ENCODE measurements at places on chromosomes 3 and 15.

- DNase-seq: no peak
Observed at GRCh38 chr3:51550080-51550819, 11.7 kb downstream of the RAD54L2 start.

GRCh38 chr15:41958002-41958420, 14.3 kb downstream of the EHD4 start:
- DNase-seq: no peak

DNA sequence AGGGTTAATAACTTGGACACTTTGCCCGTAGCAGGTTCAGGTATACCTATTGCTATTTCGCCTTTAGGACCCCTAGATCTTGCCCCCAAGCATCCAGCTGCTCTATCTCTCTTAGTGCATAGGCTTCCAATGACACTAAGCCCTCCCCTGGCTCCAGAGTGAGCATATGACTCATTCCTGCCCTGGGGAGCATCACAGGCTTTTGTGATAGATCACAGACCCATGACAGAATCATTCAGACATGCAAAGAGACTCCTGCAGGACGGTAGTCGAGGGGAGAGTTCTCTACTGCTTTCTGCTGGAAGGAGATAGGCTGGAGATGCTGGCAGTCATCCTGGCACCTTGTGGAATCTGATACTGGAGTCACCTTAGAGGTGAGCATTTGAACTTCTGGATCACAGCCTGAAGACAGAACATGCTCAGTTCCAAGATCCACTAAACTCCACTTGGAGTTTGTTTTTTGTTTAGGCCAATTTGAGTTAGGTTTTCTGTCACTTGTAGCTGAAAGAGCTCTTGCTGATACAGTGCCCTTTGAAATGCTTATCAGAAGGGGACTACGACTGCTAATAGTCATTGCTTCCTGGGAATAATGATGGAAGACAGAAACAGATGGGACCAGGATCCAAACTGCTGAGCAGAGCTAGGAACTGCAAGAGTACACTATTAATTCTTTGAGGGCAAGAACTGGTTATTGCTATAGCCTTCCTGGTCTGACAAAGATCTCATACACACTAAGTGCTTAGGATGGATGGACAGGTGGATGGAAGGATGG, 11.0 kb downstream of the LYSMD2 start:
- no peak for DNase-seq

DNA sequence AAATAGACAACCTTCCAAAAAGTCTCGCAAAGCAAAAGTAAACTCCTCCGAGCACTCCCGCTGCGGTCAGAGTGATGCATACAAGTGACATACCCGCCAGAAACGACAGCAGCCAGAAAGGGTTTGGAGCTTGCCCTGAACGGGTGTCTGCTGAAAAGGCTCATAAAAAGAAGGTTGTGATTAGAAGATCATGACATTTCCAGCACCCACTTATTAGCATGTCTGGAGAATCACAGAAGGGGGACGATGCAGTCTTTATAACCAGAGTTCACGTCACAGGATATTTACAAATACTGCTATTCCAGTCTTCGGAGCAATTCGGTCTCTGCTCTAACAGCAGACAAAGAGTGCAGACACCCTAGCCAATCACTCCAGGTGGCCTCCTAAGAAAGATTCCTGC, 59.1 kb upstream of the FRMD4B start:
- DNase-seq: no peak

GRCh38 chr15:39336926-39337325, 244.0 kb upstream of the THBS1 start:
- DNase-seq: no peak

DNA sequence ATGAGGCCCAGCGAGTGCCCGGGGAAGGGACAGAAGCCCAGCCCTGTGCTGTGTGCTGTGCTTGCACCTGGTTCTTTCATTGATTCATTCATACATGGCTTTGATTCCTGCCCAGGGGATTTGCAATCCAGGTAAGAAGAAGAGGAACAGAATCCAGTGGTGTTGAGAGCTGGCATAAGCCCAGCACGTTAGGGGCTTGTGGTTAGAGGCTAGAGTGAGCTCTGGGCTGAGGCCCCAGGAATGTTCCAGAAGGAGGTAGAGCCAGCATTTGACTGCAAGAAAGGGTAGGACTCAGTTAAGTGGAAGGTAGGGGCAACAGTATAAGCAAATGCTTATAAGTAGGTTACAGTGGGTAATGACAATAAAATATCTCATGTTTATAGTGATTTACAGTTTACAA, 2.3 kb downstream of the VWA5B2 start:
- DNase-seq: no peak

DNA sequence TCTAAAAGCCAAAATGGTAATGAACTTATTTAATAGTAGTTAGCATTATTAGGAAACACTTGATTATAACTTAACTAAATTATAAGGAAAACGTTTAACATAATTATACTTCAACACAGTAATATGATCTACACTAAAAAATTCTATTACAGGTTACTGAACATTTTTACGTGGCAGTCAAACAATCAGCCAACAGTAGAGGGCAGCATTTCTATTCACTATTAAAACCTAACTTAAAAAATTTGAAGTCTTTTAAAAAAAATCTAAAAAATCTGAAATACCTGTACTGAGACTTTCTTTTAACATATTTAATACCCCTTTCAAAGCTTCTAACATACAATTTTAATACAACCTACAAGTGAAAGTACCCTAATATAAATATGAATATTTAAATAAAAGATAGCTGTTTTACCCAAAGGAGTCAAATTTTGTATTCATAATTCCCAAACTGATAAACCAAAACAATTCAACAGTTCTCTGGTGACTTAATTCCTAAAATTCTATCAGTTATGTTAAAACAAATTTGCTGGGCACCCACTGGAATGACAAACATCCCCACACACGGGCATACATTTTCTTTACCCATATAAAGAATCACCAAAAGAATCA, 41.5 kb downstream of the DLG1 start:
- no peak for DNase-seq

DNA sequence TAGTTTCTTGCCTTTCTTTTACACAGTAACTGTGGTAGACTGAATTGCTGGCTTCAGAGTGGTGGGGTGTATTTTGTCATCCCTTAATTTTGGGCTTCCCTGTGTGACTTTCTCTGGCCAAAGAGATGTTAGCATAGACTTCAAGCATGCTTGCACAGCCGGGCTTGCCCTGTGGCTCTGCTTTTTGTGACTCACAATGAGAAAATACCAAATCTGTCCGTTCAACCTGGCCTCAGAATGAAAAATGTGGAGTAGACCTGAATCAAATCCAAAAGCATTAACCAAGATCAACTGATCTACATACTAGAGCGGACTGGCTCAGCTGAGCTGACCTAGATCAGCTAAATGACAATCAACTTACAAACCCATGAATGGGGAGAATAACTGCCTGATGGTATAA, 51.4 kb downstream of the PLAAT1 start:
- no peak for DNase-seq

Data from CD8-positive, alpha-beta memory T cell (primary cell).